ENCODE measurements at places on chromosomes 11 and 22.

DNA sequence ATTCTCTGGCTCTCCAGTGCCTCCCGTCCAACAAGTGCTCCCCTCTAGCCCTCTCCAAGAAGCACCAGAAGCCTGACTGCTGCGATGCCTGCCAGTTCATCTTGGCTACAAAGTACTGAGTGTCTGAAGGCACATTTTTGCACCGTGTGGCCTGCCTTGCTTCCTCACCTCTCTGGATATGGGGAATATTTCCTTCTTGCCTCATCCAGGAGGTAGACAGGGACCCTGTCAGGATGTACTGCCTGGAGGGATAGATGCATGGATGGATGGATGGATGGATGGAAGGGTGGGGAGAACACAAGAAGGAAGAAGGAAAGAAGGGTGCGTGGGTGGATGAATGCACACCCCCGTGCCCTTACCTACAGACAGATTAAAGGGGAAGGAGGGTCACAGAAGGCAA lies 27.6 kb downstream of the KCTD17 start:
- no peak for DNase-seq

DNA sequence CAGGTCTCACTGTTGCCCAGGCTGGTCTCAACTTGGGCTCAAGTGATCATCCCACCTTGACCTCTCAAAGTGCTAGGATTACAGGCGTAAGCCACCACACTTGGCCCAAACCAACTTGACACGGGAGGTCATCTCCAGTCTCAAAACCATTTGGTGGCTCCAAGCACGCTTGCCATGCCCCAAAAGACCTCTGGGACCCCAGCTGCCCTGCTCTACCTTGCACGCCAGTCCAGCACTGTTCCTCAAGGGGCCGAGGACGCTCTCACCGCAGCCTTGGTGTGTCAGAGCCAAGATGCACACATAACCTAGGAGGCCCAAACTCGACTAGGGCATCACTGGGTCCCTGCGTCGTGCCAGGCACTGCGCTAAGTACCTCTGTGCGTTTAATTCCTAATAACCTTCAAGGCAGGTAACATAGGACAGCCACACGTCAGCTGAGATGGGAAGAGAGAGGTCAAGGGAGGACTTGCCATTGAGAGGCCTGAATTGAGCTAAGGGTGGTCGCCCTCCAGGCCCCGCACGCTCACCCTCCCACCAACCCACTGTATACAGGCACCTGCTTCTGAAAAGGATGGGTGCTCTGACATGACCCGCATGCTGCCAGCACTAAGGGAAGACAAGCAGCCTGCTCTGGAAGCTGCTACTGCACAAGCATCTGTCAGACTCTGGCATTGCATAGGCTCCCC lies 4.6 kb upstream of the GAS2L1 start:
- no peak for DNase-seq

DNA sequence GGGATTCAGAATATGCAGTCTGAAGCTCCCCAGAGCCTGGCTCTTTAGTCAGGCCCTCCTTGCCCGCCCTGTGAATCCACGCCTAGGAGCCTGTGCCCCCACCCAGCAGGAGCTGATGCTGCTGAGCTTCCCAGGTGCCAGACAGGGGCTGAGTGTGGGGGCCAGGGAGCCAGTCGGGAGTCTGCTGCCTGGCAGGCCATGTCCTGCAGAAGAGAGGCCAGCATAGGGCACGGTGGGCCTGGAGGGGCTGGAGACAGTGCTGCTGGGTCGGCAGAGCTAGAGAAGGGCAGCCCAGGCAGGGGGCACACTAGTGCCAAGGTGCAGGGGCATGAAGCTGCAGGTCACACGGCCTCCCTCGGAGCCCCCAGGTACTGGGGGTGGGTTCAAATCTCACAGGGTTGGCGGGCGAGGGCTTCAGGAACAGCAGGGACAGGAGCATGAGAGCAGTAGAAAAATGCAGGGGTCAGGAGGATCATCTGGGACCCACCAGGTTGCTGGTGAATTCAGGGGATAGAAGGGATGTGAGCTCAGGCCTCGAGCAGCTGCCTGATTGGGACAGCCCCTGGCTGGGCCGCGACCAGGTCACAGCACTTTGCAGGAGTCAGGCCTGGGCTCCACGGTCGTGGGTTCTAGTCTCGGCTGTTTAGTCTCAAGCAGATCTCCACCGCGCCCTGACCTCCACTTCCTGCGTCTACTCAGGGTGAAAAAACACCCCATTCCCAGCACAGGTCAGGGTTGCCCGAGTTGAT lies 4.1 kb upstream of the SEPTIN5 start:
- DNase-seq = no peak

- no peak for DNase-seq
These were observed 72.7 kb downstream of the AMBRA1 start for GRCh38 chr11:46520971-46521745.

DNA sequence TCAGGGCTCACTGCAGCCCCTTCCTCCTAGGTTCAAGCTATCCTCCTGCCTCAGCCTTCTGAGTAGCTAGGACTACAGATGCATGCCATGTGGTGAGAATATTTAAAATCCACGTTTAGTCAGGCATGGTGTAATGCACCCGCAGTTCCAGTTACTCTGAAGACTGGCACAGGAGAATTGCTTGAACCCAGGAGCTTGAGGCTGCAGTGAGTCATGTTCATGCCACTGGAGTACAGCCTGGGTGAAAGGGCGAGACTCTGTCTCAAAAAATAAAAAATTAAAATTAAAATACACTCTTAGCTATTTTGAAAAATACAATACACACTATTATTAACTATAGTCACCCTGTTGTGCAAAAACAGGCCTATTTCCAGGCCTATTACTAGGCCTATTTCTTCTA lies 38.4 kb downstream of the NOX4 start:
- no peak for DNase-seq

DNA sequence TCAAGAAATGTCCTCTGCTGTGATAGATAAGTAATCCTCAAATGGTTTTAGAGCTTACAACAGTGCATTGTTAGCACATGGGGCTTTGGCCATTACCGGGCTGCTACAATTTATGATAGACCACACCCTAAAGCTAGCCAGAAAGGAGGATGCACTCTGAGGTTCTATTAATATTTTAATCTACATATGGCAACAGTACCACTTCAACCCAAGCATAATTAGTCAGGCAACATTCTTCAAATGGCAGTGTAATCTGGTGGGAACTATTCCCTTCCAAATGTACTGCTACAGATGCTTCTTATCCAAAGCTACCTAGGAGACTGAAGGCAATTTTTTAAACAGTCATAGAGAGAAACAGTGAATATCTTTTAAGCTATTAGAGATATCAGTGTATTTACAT lies 697.6 kb downstream of the KCNA4 start:
- DNase-seq = no peak

Data from stimulated activated CD4-positive, alpha-beta T cell treated with anti-CD3 and anti-CD28 coated beads, Interleukin-1b, Interleukin-23, amount 100 ng/mL, for 48 hours (primary cell).